CD4-positive, alpha-beta T cell treated with Interferon gamma for 1 hour (primary cell): ENCODE measurements at places on chromosomes 16 and 17.

DNA sequence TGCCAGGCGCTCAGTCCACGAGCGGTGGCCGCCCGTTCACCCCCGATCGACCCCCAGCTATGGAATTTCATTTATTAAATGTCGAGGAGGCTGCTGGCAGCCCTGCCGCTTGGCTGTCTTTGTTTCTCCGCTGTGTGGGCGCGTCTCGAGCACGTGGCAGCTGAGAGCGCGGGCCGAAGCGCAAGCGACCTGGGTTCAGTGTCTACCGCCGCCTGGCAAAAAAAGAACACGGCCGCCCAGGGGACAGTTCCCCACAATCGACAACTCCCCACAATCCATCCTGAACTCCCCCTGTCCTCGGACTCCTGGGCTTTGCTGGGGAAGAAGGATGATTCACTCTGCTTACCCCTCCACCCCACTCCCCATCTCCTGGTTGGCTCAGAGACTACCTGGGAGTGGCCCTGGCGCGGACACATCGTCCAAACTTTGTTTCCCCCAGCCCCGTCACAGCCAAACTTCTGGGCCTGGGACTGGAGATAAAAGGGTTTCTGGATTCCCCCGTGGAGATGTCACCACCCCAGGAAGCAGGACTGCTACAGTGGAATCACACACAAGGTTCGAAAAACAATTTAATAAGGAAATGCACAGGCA is 1.7 kb upstream of the ANKRD13B start:
- no peak for DNase-seq

- DNase-seq, result no peak
Observed at GRCh38 chr16:74305978-74306784, 9.6 kb downstream of the PSMD7 start.

- DNase-seq, result no peak
Observed at GRCh38 chr16:2767891-2768290, 9.2 kb downstream of the ELOB start.

DNA sequence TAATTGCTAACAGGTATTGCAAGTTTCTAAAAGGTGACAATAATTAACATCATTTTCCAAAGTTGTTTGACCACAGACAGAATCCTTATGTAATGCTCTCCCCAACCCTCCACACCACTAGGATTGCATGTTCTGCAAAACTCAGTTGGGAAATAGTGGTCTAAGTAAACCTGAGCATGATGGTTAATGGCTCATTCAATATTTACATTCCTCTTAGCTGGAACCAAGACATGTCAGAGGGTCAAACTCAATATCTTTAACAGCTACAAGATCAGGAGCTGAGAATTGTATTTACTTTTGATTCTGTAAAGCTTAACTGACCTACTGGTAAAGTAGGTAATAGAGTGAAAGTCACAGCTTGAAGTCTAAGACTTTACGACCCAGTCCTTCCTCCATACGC is 10.2 kb downstream of the MFSD6L start:
- DNase-seq, result no peak

GRCh38 chr17:48335858-48336500 is 94.0 kb downstream of the SKAP1 start:
- no peak for DNase-seq

DNA sequence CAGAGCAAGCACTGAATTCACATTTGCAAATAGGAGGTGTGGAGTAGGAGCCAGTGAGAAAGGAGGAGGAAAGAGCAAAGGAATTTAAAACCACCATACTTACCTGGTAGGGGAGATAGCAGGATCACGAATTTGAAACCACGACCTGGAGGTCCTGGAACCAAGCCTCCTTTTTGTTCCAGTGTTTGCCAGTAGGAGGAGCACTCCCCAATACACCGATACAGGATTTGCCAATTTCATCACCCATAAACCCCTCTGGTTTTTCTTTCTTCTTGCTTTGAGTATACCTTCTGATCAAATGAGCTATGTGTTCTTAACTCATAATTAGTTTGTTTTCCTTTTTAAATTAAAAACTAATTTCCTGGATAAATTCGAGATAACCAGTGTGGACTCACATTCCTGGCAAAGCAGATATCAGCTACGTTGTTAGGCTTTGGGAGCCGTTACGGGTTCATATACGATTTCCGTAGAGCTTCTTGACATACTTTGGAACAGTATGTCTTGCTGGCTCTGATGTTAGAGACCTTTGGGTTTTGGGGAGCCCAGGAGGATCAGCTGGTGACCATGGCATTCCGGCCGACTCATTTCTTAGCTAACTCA is 22.7 kb downstream of the BCO1 start:
- DNase-seq, result no peak

DNA sequence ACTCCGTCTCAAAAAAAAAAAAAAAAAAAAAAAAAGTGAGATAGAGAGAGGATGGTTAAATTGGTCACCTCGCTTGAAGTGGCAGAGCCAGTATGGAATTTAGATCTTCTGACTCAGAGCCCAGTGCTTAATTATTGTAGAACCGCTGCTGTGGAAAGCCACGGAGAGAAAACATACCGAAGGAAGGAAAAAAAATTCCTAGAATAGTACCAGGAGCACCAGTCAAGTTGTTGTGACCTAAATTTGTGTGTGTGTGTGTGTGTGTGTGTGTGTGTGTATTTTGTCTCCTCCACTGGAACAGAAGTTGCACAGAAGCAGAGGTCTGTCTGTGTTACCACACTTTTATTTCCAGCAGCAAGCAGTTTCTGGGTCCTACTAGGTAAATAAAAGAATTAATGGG is 10.6 kb upstream of the NUP85 start:
- no peak for DNase-seq

- no peak for DNase-seq
Observed at GRCh38 chr17:8708025-8708461, 36.6 kb downstream of the CCDC42 start.

DNA sequence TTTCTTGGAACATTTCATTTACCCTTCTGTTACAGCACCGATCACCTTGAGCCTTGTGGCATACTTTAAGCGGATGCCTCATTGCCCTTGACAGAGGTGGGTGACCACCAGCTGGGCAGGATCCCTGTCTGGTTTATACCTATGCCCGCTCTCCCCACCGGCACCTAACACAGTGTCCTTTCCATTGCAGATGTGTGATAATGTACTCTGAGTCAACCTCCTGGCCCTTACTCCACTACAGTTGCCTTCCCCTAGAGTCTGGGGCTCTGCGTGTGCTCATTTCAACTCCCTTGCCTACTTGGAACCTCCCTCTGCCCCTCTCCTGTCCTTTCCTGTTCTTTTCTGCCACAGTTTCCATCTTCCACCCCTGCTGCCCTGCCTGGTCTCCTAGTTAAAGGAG is 60.2 kb upstream of the MED13 start:
- no peak for DNase-seq

GRCh38 chr17:83194186-83194561 is 114.8 kb downstream of the METRNL start:
- DNase-seq, result no peak

DNA sequence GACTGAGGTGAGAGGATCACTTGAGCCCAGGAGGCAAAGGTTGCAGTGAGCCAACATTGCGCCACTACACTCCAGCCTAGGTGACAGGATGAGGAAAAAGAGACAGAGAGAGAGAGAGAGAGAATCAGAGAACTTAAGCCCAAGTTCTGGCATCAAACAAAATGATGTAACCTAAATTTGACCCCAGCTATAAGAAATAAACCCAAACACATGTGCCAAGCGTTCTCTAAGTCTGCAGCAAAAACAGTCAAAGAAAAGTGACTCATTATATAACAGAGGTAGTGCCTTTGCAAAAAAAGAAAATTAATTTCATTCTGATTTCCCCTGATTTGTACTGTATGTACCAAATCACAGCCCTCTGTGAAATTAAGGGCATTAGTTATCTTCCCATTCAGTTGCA is 89.5 kb downstream of the CDH11 start:
- no peak for DNase-seq

GRCh38 chr17:28492352-28493310 is 13.5 kb upstream of the FOXN1 start:
- no peak for DNase-seq

DNA sequence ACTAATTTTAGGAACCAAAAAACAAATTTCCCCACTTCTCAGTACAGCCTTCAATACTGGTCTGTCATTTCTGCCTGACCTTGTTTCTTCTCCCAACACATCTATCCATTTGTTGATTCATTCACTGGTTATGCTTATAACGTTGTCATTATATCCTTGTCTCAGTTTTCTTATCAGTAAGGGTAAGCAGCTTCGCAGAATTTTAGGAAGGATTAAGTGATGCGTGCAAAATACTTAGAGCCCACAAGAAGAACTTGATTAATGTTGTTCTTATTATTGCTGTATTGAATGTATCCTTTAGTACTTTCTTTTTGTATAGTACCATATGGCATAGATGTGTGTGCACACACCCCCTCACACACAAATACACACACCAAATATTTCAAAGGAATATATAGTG is 403.5 kb upstream of the HSBP1 start:
- no peak for DNase-seq

GRCh38 chr17:75910699-75911098 is 6.0 kb upstream of the MRPL38 start:
- no peak for DNase-seq

DNA sequence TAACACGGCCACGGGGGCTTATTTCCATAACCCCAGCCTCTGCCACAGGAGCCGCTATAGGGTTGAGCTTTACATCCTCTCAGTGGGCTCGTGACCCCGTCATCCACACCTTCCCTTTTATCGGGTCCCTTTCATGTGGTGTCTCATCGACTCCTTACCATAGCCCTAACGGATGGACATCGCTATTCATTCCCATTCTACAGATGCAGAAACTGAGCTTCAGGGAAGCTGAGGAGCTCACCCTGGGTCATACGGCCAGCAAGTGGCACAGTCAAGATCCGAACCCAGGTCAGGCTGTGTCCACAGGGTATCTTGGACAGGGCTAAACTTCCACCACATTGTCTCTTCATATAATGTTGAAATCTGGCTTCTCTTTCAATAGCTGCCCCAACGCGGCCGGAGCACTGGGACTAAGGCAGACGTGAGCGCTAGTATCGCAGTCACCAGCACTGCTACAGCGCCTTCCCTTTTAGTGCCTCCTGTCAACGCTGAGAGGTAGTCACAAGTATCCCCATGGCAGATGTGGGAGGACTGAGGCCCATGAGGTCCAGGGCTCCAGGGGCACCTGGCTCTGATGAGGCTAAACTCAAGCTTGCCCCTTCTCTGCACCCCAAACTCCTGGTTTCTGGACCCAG is 50.8 kb downstream of the SOCS1 start:
- no peak for DNase-seq

DNA sequence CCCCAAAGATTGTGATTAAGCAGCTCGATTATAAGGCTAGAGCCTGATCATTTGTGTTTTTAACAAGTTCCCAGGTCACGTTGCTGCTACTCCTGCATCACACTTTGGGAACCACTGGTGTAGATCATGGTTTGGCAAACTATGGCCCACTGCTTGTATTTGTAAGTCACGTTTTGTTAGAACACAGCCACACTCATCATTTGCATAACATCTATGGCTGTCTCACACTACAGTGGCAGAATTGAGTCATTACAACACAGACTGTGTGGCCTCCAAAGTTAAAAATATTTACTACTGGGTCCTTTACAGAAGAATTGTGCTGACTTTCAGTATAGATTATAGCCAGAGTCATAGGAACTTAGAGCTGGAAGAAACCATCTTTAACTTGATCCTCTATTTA is 515.3 kb upstream of the PSMD7 start:
- no peak for DNase-seq

- DNase-seq, result no peak
Observed at GRCh38 chr16:23905027-23905426, 69.2 kb downstream of the PRKCB start.

GRCh38 chr17:67253384-67253783 is 8.4 kb upstream of the HELZ start:
- no peak for DNase-seq

DNA sequence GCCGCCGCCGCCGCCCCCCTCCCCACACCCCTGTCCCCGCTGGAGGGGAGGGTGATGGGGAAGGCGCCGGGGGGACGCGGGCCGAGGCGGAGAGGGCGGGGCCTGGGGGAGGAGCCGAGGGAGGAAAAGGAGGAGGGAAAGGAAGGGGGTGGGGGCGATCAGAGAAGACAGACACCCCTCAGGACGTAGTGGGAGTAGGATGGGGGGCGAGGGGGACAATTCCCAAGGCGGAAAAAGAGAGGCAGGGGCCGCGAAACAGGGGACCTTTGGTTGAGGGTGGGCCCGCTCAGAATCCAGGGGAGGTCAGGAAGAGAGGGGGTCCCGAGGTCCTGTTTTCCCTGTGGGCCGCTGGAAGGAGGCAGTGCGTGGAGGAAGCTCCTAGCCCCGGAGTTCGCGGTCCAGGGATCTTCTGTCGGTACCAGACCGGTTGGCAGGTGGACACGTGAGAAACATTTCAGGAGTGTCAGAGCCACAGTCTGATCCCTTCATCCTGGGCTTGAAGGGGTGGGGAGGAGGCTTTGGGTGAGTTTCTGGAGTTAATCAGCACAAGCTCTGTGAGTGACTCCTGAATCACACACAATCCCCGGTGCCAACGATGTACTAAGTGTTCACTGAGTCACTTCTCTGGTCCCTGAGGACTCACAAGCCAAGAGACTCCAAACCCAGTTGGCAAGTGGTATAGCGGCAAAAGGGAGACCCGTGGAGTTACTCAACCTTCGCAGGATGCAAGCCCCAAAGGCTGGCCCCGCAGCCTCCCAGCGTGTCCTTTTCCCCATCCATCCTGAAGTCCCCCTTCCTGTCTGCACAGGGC is at the start of gene XYLT1:
Gene XYLT1, minus strand, starts transcription at position 53 of the 811 bp plus-strand sequence. CDS start 164 bp downstream, outside the sequence.
- peak; percentile 55 for DNase-seq

DNA sequence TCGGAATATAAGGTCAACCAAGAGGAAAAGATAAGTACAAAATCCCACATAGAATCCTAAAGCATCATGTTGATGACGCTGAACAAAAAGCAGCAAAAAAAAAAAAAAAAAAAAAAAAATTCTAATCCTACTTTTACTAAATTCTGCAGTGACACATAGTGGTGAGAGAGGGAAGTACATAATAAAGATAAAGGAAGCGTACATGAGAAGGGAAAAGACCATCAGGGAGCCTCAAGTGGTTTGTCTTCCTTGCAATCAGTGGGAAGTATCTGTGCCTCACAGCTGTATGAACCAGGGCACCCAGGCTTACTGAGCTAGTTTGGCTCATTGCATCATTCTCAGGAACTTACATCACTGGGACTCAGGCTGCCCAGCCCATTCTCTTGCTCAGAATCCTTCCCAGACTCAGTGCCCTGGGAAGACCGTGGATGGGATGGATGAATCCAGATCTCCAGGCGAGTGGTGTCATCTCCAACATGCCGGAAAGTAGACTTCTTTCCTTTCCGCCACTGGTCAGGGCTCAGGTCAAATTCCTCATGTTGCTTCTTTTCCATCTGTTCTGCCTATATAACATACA is 21.2 kb downstream of the SMG6 start:
- no peak for DNase-seq

GRCh38 chr16:68385371-68385770 is 62.9 kb downstream of the SMPD3 start:
- no peak for DNase-seq

GRCh38 chr16:9476744-9477143 is 385.3 kb downstream of the HAPSTR1 start:
- no peak for DNase-seq

- DNase-seq, result no peak
Observed at GRCh38 chr17:11943759-11944347, 53.4 kb downstream of the ZNF18 start.

DNA sequence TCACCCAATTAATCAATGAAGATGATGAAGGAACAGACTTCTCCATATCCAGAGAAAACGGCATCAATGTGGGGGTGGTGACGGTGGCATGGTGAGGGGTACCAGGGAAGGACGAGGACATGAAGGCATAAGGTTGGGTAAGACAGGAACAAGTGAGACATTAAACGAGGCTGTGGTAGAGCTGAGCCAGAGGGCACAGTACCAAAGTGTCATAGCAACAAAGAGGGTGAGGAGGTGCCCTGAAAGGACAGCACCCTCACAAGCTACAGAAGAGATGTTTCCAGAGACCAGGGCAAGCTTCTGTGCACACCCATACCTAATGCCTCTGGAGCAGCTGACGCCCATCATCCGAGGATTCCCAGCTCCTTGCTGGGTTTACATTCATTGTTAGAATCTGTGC is 57.5 kb upstream of the TRAP1 start:
- DNase-seq, result no peak
